BJ (cell line): ENCODE measurements at places on chromosomes 7 and 10.

- no peak for DNase-seq
These were observed 181.3 kb downstream of the BAMBI start for GRCh38 chr10:28858646-28859045.

DNA sequence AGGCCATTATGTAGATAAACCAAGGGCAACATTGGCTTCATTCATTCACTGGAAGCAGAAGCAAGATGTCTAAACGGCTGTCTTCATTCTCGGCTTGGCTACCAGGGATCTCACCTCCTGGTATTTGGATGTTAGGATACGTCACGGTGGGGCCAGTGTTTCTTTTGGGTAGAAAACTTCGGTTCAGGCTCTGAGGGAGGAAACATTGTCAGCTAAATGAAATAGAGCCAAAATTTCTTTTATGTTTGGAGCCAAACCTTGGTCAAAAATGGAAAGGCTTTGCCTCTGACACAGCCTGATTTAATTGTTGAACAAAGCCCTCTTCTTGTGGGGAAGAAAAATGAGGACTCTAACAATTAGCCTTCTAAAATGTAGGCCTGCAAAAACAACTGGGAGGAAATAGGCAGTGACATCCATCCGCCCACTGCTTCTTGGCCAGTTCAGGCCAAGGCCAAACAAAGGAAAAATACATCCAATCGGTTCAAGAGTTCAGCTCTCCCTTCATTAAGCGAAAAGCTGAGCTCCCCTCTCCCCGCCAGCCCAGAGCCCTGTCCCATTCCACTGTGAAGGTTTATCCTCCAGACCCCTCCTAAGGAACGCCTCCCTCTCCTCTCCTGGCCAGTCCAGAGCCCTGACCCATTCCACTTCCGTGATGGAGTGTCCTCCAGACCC, 44.4 kb downstream of the PFKFB3 start:
- DNase-seq = no peak

- no peak for DNase-seq
These were observed 139.9 kb downstream of the ARL4A start for GRCh38 chr7:12827219-12827821.

DNA sequence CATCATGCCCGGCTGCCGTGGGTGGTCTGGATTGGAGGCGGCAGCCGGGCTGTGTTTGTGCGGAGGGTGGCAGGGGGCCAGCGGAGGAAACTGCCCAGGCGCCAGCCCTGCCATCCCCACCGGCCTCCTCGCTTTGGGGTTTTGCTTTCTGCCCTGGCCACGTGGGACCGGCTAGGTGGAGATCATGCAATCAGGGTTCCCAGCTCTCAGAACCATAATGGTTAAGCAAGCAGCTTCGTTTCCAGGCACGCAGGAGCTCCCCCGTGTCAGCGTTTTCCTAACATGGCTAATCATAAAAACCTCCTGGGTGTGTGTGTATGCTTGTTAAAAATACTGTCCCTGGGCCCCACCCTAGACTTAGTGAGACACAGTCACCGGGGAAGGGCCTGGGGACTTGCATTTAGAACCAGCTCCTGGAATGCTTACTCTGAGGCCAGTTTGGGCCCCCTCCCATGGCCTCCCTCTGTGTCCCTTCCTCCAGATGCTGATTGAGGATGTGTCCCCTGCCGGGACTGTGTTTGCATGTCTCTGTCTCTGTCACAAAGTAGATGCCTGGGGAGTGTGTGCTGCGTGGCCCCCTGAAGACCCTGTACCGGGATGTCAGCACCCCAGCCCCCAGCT, 119.3 kb downstream of the CUX1 start:
- no peak for DNase-seq

DNA sequence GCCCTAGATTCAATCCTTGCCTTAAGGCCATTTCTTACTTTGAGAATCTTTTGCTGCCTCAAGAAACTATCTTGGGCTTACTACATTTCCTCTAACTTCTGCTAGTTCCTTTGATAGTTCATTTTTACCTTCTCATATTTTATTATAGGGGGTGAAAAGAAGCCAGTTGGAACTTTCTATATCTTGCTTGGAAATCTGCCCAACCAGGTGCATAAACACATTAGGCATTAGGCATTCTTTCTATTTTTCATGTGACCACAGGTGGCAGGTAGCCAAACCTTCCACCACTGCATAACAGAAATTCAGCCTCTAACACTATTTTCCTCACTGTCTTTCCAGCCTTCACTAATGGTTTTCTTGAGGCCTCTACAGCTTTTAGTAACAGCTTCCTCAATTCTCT, 300.0 kb upstream of the SP8 start:
- no peak for DNase-seq

- DNase-seq = no peak
These were observed 212.7 kb downstream of the LRMDA start for GRCh38 chr10:75643944-75644692.

- no peak for DNase-seq
These were observed 25.2 kb downstream of the HBP1 start for GRCh38 chr7:107194052-107194451.

- no peak for DNase-seq
These were observed 27.3 kb downstream of the EMX2 start for GRCh38 chr10:117569610-117570390.

- no peak for DNase-seq
These were observed 35.0 kb upstream of the ZNF32 start for GRCh38 chr10:43683451-43684291.

DNA sequence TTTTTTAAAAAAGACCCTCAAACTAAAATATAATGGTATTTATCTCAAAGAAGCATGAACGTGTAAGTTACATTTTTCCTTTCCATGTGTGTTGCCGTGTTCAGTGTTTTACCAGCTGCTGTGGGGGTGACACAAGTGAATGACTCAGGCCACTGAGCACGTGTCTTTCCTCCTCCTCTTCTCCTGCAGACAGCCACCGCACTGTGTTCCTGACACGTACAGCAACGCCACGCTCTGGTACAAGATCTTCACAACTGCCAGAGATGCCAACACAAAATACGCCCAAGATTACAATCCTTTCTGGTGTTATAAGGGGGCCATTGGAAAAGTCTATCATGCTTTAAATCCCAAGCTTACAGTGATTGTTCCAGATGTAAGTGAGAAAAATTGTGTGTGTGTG, 29.7 kb downstream of the TMEM248 start:
- no peak for DNase-seq

- no peak for DNase-seq
These were observed 130.4 kb downstream of the NRP1 start for GRCh38 chr10:33204031-33204430.

- no peak for DNase-seq
These were observed 57.7 kb upstream of the KLF14 start for GRCh38 chr7:130791746-130792145.

DNA sequence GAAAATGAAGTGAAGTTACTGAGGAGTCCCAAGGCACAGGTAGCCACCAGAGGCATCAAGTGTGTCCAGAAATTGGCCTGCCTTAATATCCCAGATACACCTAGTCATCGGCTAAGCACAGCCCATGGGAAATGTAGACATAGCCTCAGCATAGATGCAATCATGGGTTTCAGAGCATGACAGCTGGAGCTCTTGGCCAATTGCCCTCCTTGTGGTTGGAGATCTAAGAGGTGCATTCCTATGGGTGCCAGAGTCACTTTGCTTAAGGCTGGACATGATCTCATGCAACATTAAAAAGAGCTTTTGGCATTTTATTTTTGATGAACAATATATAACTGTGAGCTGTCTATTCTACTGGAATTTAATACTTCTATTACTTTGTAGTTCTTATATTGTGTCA, 758.0 kb upstream of the LRRTM3 start:
- DNase-seq = no peak

- no peak for DNase-seq
These were observed 4.0 kb upstream of the TMEM236 start for GRCh38 chr10:17747883-17748550.

- DNase-seq = no peak
These were observed 25.3 kb downstream of the CCDC126 start for GRCh38 chr7:23622506-23622925.

DNA sequence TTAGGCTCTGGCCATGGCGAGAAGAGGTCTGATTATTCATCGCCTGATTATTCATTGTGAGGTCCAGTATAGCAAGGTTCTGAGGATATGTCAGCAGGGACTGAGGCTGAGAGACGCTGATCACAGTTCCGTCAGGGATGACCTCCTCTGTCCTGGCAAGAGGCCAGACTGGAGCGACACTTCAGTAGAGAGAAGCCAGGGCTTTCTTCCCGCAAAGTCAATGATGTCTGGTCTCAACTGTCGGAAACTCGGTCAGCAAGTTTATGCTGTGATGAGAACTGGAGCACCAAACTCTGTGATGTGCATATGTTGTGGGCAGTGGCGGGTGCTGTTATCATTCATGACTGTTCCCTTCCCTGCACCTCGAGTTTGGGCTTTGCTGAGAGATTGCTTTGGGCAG, 29.0 kb upstream of the GNA12 start:
- no peak for DNase-seq

GRCh38 chr7:110803602-110804143, 287.3 kb upstream of the LRRN3 start:
- DNase-seq = no peak

GRCh38 chr10:99880080-99880835, 97.8 kb downstream of the ABCC2 start:
- DNase-seq = no peak

- no peak for DNase-seq
These were observed 5.2 kb downstream of the NAMPT start for GRCh38 chr7:106279425-106280197.

DNA sequence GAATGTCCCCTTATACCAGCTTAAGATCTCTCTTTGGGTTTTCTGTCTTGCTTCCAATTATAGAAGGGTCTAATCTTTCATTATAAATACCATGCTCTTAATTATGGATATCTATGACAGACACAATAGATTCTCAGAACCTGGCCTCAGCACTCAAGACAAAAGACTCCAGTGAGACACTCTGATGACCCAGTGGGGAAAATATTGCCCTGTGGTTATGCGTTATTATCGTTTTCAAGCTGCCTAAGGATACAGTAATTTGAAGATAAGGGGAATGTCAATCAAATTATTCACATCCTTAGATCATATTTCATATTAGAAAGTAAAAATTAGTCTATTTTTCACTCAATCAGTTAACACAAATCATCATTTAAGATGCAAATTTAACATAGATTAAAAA, 748.8 kb downstream of the XPNPEP1 start:
- DNase-seq = no peak

DNA sequence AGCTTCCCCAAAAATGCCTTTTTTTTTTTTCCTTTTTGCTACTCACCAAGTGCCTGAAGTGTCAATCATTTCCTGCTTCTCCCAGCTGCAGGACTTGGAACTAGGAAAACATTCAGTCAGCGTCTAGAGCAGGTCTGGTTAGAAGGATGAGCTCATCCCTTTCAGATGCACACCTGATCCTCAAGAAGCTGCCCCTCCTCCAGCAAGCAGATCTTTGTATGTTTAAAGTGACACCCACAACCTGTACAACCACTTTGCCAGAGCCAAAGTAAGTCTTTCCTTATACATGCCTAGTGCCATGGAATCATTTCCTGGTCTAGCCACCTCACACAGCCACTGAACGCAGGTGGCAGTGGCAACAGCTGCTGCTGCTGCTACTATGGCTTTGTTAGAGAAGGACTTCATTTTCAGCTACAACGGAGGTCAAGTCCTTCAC, 10.4 kb upstream of the USP54 start:
- DNase-seq = no peak

GRCh38 chr7:90251304-90251635, 6.3 kb downstream of the CFAP69 start:
- DNase-seq = no peak

DNA sequence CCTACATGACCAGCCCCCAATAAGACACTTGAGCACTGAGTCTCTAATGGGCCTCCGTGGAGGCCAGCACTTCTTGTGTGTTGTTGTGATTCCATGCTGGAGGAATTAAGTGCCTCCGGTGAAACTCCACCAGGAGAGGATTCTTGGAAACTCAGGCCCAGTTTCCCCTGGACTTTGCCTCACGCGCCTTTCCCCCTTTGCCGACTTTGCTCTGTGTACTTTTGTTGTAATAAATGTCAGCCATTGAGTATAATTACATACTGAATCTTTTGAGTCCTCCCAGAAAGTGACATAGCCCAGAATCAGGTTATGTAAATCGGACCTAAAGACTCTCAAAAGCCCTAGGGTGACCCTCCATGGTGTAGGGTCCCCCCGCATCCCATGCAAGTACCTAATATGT, 82.4 kb downstream of the DLG5 start:
- DNase-seq = no peak

DNA sequence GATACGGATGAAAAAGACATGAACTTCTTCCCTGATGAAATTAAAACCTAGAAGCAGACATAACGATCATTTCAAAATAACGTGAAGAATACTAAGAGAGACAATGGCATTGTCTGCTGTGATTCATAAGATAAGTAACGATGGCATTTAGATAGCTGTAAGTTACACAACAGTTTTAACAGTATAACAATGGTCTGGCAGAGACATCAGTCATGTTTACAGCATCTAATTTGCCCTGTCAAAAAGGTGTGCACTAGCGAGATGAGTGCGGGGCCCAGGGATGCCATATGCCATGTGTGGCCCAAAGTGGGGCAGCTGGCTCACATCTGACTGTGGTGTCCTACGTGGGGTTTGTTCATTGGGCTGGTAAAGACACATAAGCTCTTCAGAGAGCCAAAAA, 55.7 kb upstream of the RHEB start:
- DNase-seq = no peak
